Activated CD8-positive, alpha-beta memory T cell treated with anti-CD3 and anti-CD28 coated beads for 48 hours (primary cell): ENCODE measurements at places on chromosomes 13 and 19.

GRCh38 chr13:111050539-111050879 is 64.6 kb upstream of the ARHGEF7 start:
- DNase-seq = no peak

DNA sequence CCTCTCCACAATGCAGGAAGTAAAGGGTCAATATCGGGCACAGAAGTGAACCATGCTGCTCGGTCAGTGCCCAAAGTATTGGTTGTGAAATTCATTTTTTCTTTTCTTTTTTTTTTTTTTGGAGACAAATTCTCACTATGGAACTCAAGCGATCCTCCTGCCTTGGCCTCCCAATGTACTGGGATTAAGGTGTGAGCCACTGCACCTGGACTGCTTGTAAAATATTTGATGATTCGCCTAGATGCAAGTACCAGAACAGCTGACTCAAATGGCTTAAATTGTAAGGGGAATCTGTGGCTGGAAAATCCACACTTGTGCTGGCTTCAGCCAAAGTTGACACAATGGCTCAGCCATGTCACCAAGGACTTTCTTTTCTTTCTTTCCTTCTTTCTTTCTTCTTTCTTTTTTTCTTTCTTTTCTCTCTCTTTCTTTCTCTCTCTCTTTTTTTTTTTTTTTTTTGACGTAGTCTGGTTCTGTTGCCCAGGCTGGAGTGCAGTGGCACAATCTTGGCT is 43.7 kb downstream of the NUMBL start:
- DNase-seq = no peak

- DNase-seq = no peak
These were observed 482.2 kb downstream of the SLITRK5 start for GRCh38 chr13:88153353-88153752.

- DNase-seq = no peak
These were observed 16.2 kb downstream of the PSPC1 start for GRCh38 chr13:19766591-19766990.
